Inflammatory macrophage treated with lipopolysaccharide for 4 hours (primary cell): ENCODE measurements at places on chromosomes 2 and 18.

DNA sequence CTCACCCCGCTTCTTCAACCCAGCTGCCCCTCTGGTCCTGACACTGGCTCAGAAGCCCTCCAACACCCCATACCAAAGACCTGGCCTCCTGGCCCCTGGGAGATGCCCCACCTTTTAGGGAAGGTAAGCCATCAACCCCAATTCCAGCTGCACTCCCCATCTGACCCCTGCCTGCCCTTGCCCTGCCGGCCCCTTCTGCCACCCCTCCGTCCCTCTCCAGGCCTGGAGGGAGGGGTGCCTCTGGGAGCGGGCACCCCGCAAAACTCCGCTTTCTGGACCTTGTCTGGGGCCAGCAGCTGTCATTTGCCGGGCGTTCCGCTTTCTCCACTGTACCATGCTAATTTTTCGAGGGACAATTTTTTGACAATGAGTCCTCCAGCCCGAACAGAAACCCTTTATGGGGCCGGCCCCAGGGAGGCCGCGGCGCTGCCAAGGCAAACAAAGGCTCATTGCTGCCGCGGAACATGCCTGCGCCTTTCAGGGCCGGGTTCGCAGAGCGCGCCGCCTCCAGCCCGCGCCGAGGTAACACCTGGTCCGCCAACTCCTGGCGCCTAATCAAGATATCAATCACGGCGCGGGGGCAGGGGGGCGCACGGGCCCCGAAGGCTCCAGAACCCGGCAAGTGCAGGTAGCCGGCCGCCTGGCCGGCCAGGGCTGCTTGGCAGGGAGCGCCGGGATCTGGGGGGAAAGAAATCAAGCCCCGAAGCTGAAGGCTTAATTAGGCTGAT lies 96.0 kb downstream of the INHBB start:
- DNase-seq: no peak

DNA sequence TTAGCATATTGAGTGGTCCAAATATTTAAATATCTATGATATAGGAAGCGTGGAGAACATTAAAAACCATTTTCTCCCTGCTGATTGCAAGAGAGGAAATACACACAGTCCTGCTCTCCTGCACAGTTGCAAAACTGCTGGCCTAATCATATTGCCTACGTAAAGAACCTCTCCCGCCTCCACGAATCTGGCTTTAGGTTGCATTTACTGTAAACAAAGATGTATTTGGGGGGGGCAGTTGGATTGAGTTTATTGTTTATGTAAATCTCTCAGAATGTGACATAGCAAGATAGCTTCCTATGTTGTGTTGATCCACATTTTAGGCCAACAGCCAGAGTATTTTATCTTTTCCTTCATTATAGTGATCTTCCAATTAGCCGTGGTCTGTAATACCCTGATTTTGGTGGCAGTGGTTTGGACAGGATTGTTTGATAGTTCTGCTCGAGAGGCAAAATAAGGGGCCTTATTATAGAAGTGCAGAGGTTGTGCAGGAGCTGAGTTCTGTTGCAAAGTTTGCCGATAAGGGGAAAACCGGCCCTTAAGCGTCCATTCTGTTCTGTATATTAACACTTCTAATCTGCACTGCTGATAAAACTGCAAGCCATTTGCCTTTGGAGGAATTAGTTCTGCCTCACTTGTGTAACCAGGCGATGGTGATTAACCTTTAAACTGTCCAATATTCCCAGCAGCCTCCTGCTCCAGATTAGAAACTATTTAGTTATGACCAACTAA lies 101.6 kb upstream of the SIX3 start:
- DNase-seq: no peak

GRCh38 chr2:44941551-44942234 lies at the start of gene SIX3:
Gene SIX3 (plus strand): TSS chr2:44941702. CDS start chr2:44942105, 403 bp downstream.
- DNase-seq: peak; percentile 39

GRCh38 chr2:15041429-15041837 lies 408.9 kb downstream of the LRATD1 start:
- no peak for DNase-seq

GRCh38 chr18:57998461-57998860 lies 45.6 kb upstream of the NEDD4L start:
- no peak for DNase-seq

DNA sequence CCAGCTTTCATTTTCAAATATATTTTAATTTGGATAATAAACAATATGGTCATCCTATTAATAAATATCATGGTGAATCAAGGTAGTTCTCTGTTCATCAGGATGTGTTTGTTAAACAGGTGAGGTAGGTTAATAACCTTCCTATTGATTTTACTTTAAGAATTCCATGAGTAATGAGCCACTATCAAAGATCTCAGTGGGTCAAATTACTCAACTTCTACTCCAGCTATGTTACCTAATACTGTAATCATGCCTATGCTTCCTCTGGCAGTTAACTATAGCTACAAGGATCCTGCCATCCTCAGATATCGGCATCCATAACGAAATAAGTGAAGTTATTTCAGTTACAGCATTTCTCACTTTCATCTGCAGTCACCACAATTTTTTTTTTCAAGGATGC lies 289.6 kb upstream of the SLC8A1 start:
- no peak for DNase-seq

DNA sequence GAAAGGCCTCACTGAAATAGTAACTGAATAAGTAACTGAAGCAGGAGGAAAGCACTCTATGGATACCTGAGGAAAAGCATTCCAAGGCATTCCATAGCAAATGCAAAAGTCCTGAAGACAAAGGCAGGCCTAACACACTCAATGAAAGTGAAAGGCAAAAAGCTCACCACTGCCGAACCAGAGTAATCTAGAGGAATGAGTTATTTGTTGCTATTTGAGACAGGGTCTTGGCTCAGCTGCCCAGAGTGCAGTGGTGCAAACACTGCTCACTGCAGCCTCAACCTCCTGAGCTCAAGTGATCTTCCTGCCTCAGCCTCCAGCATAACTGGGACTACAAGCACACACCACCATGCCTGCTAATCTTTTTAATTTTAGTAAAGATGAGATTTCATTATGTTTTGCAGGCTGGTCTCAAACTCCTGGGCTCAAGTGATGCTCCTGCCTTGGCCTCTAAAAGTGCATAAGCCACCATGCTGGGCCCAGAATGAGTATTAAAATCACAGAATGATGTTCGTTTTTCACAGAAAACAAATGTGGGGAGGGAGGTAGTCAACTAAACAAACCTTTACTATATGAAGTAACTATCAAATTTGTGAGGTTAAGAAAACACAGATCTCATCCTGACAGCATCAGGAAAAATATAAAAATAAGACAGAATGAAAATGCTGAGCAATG lies 17.9 kb downstream of the PIAS2 start:
- DNase-seq: no peak

DNA sequence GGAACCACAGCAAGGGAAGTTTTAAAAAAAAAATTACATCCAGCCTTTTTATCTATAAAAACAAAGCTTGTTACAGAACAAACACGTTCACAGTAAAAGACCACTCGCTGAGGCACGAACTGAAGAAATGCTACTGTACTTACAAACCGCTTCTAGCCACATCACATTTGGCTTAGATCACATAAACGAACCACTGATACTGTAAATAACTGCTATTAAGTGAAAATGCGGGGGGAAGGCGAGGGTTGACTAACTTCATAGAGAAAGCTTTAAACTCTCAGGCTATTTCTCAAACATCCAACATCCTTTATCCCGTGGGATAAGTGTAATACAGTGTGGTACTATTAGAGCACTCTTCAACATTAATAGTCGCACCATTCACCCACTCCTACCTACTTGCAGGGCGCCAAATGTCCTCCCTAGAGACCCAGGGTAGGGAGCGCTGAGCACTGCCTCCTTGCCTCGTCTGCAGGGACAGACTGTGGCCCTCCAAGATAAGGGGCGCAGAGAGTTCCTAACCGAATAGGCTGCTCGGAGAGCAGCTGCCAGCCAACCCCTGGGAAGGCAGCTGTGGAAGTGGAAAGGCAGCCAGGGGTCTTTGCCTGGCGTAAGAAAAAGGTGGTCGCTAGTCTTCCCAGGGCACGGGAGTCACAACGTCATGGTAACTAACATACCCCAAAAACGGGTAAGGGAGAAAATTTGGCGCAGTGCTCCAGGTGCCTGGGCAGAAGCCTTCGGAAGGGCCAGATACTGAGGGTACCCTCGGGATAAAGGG lies 854 bp downstream of the GPR155 start:
- peak; percentile 3 for DNase-seq

DNA sequence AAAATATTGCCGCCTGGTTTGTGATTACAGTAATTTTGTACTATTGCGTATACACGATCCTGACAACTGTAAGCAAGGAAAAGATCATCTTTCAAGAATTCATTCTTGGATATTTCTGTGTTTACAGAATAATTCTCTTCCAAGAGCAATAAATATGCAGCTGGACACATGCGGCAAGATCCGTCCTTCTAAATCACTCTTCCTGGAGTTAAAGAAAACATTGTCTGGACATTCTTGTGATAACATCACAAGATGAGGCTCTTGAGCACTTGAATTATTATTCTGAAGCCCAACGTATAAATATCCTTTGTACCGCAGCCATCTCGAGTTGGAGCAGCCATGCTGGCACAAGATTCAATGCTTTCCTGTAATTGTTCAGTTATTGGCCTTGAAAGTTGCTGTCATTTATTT lies 9.9 kb downstream of the FHL2 start:
- no peak for DNase-seq

- DNase-seq: no peak
These were observed 429.1 kb downstream of the NRXN1 start for GRCh38 chr2:50602636-50603327.

GRCh38 chr2:121039679-121040078 lies 245.3 kb downstream of the TFCP2L1 start:
- DNase-seq: no peak

DNA sequence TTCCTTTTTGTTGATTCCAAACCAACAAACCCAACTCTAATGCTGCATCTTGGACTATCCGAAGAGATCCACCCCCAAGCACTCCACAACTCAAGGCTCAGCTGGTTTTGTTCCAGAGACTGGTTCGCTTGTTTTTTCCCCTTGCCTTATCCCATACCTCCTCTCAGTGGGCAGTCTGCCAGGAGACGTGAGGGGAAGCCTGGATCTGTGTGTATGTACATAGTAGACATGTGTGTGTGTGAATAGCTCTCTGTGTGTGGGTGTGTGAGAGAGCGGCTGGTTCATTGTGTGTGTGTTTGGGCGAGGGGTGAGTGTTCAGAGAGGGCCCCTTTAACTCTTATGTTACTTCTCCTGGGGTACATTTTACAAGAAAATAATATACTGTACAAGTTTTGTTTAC lies 94.4 kb downstream of the NRP2 start:
- no peak for DNase-seq

GRCh38 chr2:195687320-195688086 lies 30.5 kb downstream of the SLC39A10 start:
- DNase-seq: no peak

- DNase-seq: no peak
These were observed 64.1 kb downstream of the TRAPPC12 start for GRCh38 chr2:3443506-3444084.

GRCh38 chr2:233011702-233012131 lies 1.3 kb downstream of the NGEF start:
- no peak for DNase-seq

- DNase-seq: peak; percentile 72
These were observed 48.5 kb downstream of the SOCS6 start for GRCh38 chr18:70337139-70337972.

- DNase-seq: peak; percentile 59
These were observed 52.5 kb downstream of the RAB31 start for GRCh38 chr18:9760641-9761040.

GRCh38 chr2:10325278-10326145 lies 22.8 kb downstream of the HPCAL1 start:
- no peak for DNase-seq

DNA sequence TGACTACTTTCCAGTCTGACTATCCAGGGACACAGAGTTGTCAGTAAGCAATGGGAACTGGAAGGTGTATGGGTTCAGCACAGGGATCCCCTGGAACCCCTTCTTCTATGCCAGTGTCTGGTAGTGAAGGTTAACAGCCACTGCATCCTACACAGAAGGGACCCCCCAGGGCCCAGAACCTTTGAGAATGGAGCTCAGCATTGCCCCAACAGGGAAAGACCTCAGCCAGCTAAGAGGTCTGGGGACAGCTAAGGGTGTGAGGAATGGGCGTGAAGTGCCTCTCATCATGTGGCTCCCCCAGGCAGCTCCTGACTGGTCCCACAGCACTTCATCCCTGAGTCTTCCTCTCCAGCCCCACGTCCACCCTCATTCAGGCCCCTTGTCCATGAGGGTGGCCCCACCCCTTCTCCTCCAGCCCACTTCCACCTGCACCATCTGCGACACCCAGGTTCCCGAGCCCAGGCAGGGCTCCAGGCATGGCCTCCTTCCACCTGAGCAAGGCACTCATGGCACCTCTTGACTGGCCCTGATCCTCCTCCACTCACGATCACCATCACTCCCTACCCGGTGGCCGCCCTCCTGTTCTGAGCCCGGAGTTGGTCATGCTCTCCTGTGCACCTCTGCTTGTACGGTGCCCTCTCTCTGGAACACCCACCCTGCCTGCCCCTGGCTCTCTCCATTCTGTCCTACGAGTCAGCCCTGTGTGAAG lies 77.1 kb downstream of the SFXN5 start:
- no peak for DNase-seq

DNA sequence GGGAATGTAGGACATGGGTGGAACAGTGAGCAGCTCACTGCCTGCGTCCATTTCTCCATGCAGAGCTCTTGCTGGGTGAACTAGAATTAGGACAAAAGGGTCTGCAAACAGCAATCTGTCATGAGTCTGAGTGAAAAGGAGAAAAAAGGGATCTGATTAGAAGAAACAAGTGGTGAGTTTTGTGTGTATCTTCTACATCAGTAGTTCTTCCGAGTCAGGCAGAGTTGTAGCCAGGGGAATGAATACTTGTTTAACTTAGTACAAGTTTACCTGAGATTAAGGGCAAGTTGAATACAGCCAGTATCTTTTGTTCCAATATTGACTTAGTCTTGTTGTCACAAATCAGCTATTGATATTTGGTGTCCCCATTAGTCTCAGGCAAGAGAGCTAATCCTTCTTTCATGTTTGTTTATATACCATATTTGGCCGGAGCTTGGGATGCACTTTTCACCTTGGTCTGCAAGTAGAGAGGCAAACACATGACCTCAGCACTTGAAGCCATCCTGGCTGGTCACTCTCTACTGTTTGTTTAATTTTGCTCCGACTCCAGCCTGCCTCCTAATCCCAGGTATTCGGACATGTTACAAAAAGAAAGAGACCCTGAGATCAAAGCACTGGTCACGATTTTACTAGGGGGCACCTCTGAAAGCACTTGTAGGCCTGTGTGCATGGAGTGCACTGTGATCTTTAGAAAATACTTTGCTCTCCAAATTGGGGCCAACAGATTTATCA lies 211.0 kb upstream of the NT5C1B start:
- DNase-seq: no peak

DNA sequence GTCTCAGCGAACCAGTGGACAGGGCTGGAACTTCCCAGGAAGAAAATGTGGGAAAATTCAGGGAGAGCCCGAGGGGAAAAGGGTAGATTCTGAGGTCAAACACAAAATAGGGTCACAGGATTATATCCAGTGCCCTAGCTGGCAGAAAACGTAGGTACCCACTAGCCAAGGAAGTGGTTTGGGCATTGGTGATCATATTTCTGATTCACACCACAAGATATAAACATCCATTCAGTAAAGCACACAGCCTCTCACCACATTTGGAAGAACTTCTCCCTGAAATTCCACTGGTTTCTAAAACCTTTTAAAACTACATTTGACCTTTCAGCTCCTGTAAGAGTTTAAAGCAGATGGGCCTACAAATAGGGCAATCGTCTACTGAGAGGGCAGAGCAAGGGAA lies 186.9 kb downstream of the TTC32 start:
- no peak for DNase-seq
